OCI-M1 (cell line): ENCODE measurements at places on chromosomes 4 and X.

DNA sequence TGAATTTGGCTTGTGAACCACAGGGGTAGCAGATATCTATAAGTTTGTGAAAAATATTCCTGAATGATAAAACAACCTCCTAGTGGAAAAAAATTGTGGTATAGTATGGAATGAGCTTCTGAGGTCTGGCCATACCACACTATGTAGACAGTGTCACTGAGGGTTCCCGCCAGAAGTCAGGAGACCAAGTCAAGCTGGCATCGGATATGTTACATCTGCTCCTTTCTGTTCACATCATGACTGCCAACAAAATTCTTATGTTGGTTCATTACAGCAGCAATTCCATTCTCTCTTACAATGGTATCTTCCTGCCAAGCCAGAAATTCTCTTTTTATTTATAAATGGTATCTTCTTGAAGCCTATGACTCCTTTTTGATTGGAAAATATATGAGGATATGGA lies 273.0 kb downstream of the PPP3CA start:
- no peak for DNase-seq

GRCh38 chrX:39576041-39576872 lies 521.5 kb downstream of the BCOR start:
- no peak for DNase-seq

DNA sequence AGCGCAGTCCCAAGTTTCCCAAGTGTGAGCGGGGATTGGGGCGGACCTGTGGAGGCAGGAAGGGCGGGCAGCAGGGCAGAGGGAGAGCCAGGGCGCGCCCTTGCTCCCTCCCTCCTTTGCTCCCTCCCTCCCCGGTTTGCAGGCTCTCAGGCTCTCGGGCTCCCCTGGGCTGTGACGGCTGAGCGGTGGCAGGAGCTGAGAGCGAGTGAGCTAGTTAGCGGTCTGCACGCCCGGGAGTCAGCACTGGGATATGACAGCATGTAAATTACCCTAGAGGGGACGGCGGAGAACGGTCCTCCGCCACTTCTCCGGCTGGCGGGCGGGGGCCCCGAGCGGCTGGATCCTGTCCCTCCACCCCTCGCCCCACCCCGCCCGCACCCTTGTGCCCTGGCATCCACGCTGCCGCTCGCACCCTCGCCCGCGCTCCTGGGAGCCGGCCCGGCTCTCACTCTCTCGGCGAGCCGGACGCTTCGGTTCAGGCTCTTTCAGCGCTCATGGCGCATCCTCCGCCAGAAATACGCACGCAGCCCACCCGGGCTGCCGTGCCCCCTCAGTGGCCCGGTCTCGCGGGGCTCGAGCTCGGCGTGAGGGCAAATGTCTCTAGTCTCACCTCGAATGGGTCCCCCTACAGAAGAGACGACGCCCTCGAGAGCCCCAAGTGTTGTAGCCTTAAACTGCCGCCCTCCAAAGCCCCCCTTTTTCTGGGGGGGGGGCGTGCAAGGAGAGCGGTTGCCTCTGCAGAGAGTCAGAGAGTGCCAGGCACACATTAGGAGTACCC lies at the start of gene TSC22D3:
TSC22D3 (minus strand) TSS at position 54 of the 778 bp plus-strand sequence. CDS start 368 bp downstream, outside the sequence.
- peak; percentile 81 for DNase-seq

DNA sequence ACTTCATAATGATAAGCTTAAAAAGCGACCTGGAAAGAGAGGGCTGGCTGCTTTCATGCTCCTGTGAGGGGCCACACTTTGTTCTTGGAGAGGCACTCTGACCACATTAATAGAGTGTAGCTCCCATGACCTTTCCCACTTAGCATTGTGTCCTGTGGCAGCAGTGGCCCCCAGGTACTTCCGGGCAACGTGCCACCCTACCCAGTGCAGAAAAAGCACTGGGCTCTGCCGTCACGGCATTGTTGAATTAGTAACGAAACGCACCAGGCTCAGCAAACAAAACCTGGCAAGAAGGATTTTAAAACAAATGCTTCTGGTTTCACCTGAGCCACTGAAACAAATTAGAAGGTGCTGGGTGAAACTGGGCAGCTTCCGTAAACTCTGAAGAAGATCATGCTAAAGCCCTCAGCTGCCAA lies 5.4 kb upstream of the SORBS2 start:
- no peak for DNase-seq

DNA sequence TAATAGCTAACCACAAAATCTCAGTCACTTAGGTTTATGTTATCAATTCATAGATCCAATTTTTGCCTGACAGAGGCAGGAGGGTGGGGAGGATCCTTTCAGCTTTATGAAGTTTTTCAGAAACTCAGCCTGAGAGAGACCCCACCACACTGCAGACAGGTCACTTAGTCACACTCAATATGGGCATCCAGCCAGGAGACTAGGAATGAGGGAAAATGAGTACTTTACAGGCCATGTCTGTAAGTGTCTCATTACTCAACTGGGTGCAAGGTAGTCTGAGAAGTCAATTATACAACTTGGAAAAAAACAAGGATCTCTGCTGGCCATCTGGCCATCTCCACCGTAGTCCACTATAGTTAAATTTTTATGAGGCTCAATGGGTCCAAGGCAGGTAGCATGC lies 365.9 kb downstream of the INPP4B start:
- DNase-seq, result no peak

DNA sequence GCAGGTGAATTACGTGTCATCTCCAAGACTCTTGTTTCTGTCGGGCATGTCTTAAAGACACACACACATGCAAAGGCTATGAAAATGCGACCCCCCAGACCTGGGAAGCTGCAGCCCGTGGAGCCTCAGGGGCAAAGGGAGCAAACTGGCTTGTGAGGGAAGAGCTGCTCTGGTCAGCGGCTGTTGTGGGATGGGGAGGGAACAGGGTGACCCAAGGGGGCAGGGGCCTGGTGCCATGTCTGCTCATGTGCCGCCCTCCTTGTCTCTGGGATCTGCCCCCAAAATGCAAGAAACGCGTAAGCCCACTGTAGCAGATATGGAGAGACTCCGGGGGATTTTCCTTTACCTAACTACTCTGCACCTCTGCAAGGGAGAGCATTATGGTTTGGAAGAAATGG lies 92.4 kb downstream of the PHKA2 start:
- DNase-seq, result no peak

- DNase-seq, result peak; percentile 57
Measured at GRCh38 chr4:15457406-15458201, 12.1 kb upstream of the CC2D2A start.

DNA sequence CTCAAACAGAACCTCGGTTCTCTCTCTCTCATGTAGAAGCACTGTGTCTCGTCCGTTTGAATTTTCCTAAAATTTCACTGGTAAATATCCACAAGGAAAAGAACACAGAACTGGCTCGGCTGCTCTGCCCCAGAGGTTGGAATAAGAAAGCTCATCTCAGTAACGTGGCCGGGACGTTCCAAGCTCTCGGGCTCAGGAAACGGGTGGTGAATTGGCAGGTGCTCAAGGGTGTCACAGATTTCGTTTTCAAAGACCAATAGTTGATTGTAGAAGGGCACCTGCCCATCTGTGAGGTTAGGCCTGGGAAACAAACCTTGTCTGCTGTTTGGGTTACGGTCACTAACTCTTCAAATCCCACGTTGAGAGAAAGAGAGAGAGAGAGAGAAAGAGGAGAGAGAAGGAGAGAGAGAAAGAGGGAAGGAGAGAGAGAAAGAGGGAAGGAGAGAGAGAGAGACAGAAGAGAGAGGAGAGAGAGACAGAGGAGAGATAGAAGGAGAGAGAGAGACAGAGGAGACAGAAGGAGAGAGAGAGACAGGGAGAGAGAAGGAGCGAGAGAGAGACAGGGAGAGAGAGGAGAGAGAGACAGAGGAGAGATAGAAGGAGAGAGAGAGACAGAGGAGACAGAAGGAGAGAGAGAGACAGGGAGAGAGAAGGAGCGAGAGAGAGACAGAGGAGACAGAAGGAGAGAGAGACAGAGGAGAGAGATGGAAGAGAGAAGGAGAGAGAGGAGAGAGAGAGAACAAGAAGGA lies 106.6 kb downstream of the CRLF2 start:
- DNase-seq, result no peak

GRCh38 chrX:150768132-150768485 lies 74.9 kb downstream of the MTMR1 start:
- DNase-seq, result no peak

GRCh38 chrX:18297251-18297650 lies 57.2 kb downstream of the SCML2 start:
- peak; percentile 25 for DNase-seq

DNA sequence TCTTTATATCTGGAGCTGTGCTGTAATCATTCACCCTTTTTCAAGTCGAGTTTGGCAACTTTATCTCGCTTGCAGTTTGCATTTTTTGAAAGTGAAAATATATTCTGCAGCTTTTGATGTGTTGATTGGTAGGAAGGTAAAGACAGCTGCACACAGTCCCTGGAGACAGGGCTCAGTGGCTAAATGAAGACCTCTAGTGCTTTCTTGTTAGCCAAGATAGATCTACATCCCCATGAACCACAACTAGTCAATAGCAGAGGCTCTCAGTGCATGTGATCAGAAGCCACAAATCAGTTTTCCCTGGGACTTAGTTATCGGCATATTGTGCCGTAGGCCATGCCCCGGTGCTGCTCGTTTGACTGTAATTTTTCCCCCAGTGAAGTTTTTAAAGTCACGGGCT lies 587.7 kb upstream of the PITX2 start:
- DNase-seq, result no peak

DNA sequence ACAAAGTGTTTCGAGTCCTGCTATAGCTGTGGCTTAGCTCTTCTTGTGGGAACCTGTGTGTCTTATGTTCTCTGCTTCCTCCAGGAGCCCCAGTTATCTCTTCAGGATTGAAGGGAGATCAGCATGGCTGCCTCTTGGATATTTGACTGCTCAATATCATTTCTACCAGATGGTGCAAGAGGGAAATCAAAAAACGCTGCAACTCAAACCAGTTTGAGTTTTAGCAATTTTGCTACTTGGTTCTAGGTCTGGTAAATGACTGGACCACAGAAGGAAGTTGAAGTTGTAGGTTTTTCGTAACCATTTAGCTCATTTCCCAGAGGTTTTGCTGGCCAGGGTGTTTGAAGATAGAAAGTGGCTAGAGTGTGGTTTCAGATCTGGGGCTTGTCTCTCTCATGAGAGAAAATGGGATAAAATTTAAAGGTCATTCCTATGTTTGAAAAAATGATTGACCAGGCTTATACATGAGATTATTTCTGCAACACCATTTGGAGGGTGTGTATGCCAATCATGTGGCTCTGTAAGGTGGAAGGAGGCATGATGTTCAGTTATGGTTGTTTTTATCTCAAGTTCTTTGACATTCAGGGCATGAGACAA lies 210.4 kb downstream of the SPRY1 start:
- no peak for DNase-seq

- no peak for DNase-seq
Measured at GRCh38 chr4:7254736-7255487, 62.6 kb downstream of the SORCS2 start.

DNA sequence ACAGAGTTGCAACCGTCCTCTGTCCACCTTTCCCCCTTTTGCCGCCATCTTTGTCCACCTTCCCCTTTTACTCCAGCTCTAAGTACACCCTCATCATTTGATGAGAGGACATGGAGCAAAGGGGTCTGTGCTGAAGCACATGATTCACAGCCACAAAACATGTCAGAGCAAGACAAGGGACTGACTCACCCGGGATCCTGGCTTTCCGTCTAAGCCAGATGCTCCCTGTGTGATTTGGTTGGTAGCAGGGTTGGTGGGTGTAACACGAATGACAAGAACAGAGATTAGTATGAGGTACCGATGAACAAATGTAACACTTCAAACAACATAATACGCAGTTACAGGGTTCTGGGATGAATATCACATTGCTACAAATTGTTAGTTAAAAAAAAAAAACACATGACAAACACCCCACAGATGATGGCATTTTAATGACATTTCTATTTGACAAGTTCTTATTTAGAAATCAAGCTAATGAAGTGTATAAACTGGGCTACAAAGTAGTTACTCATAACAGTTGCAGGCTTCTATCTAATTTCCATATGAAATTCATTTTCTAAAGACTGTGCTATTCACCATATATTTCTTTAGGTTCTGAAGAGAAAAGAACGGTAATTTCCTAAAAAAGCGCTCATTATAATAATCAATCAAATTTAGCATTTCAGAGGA lies 71.4 kb upstream of the ETNPPL start:
- peak; percentile 11 for DNase-seq

DNA sequence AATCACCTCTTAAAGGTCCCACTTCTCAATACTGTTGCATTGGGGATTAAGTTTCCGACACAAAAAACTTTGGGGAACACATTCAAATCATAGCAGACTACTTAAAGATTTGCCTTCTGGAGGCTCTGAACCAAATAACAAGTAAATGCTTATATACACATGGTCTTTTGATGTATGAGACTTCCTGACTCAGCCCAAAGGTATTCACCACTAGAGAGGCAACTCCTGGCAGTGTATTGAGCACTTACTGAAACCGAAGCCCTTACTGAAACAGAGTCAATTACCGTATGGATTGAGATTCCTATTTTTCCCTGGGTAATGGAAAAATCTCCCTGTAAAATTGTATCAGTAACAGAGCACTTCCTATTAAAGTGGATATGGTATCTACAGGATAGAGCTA lies 45.4 kb downstream of the ZCCHC13 start:
- no peak for DNase-seq

- no peak for DNase-seq
Measured at GRCh38 chr4:14977830-14978229, 24.5 kb upstream of the CPEB2 start.

DNA sequence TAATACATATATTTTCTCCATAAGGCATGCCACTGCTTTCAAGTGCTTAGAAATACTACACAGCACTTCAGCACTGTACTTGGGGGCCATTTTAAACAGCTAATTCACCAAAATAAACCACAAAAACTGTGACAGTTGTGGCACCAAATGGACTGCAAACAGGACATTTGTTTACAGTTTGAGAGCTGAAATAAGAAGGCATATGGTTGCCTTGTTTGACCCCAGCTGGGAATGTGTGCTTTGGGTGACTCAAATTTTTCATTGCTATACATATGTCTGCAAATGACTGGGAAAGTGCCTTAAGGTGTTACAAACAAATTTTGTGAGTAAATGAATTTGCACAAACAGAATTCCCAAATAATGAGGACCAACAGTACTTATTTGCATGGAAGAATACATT lies 124.2 kb downstream of the BANK1 start:
- no peak for DNase-seq

GRCh38 chr4:10115797-10116568 lies 616 bp downstream of the WDR1 start:
- DNase-seq, result peak; percentile 58

- no peak for DNase-seq
Measured at GRCh38 chr4:151782296-151782695, 21.5 kb upstream of the GATB start.

DNA sequence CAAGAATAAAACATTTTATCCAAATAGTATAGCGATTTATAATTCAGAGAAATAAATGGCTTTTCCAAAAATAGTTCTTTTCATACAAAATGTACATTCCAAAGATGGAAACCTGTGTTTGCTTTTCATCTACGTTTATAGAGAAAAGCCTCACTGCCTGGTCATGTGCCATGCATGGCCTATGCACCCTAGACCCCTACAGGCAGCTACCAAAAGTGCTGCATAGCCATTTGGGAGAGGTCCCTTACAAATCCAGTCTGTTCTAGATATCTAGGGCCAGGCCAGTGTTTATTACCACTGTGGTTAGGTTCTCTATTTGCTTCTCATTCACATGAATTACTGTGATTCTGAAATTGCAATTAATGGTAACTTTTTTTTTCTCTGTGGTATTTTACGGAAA lies 17.2 kb downstream of the HMGB2 start:
- DNase-seq, result peak; percentile 66

GRCh38 chrX:132452911-132453550 lies 35.8 kb downstream of the MBNL3 start:
- DNase-seq, result no peak
